Omental fat pad (tissue), 4 donors: ENCODE measurements at places on chromosomes 3 and 15.

DNA sequence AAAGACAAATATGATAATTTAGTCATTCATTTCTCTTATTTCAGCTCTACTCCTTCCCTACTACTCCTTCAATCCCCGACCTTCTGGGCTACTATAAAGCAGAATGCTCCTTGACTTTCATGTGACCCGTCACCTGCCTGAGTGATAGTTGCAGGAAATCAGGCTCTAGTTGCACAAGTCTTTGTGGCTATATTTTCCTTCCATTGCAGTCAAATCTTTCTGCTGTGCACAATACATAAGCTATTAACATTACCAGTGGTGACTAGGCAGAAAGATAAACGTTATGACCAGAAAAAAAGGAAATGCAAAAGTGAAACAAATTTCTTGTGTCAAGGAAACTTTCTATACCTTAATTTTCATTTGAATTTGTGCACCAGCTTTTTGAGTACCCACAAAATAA lies 2.3 kb downstream of the SUCNR1 start:
- DNase-seq, result no peak

GRCh38 chr3:5115506-5116162 lies 6.5 kb upstream of the ARL8B start:
- no peak for DNase-seq

DNA sequence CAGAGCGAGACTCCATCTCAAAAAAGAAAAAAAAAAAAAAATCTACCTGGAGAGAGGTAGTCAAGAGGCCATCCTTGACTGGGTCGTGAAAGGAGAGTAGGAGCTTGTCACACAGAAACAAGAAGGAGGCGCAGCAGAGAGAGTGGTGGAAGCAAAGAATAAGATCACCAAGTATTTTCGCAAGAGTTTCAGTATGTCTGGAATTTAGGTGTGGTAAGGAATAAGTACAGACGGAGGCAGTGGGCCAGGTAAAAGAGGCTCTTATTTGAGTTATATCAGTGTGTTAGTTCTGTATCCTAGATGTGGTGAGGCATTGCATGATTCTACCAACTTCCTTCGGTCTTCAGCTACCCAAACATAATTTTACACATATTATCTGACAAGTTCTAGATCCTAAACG lies 14.6 kb upstream of the ATP10A start:
- DNase-seq, result no peak

DNA sequence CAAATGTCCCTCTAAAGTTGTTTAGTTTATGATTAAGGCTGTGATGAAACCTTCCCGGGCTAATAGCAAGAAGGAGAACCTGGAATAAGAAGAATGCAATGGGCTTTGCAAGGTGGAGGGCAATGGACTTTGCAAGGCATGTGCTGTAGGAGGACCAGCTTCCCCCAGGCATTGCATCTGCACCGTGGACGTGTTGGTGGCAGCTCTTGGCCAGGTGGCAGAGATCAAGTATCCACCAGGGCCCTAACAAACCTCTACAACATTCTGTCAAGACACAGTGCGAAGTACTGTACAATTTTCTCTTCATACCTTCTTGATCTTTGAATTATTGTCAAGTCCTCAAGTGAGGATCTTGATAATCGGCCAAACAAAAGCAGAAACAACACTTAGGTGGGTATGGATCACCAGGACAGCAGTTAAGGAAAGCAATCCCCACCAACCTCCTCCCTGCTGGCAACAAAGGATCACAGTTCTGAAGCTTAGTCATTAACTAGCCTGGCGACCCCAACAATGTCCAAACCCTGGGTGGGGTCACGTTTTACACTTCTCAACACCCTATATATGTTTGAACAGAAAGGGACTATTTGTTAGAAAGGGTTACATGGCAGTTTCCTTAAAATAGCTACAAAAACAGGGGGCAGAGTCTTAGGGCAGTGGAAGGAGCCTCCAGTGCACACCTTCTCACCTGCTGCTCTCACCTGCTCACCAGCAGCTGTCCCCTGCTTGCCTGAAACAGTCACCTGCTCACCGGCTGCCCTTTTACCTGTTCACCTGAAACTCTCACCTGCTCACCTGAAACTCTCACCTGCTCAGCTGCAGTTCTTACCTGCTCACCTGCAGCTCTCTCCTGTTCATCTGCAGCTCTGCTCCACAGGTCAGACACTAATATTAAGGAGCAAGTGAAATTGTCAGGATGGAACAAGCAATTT lies 137.9 kb upstream of the LIPC start:
- DNase-seq, result no peak

- no peak for DNase-seq
Observed at GRCh38 chr3:10423171-10423882, 82.1 kb downstream of the ATP2B2 start.

GRCh38 chr3:190575437-190576185 lies 61.7 kb downstream of the IL1RAP start:
- no peak for DNase-seq

GRCh38 chr3:196569003-196569516 lies 600 bp downstream of the FBXO45 start:
- DNase-seq, result peak; percentile 28

- no peak for DNase-seq
Observed at GRCh38 chr15:45604326-45604725, 17.1 kb downstream of the BLOC1S6 start.

DNA sequence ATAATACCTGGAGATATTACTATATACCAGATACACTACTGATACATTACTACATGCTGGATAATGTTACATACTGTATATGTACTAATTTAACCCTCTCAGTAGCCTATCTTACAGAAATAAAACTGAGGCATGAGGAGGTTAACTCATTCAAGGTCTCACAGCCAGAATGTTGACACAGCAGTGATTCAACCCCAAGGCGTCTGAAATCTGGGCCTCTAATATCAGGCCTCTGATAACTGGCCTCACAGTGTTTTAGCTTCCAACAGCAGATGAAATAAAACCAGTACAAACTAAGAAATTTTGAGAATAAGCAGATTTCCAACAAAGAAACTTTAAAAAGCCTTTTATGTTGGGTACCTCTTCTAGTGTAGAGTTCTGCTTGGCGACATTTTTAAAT lies 23.4 kb downstream of the DZIP1L start:
- no peak for DNase-seq

- DNase-seq, result no peak
Observed at GRCh38 chr3:45688194-45688881, 858 bp upstream of the SACM1L start.

DNA sequence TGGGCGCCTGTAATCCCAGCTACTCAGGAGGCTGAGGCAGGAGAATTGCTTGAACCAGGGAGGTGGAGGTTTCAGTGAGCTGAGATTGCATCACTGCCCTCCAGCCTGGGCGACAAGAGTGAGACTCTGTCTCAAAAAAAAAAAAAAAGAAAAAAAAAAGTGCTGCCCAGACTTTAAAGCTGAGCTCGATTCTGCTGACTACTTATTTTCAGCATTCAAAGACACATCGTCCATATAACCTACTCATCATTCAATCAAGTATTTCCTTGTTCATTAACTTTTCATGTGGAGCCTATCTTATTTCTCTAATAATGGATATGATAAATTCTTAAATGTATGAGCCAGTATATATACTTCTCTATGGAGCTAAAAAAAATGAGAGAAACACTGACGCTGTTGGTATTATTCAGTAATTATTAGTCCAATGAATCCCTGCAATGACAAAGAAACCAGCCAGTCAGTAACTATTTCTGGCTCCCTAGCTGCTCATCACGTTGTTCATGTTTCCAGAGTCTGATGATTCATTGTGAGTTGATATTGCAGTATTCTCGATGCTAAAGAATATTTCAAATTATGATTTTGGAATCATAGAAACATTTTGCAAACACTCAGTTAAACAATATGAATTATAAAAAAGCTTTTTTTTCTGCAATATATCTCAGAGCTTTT lies 111.9 kb downstream of the RAP2B start:
- no peak for DNase-seq

GRCh38 chr3:186625600-186626042 lies 12.8 kb downstream of the AHSG start:
- DNase-seq, result no peak

DNA sequence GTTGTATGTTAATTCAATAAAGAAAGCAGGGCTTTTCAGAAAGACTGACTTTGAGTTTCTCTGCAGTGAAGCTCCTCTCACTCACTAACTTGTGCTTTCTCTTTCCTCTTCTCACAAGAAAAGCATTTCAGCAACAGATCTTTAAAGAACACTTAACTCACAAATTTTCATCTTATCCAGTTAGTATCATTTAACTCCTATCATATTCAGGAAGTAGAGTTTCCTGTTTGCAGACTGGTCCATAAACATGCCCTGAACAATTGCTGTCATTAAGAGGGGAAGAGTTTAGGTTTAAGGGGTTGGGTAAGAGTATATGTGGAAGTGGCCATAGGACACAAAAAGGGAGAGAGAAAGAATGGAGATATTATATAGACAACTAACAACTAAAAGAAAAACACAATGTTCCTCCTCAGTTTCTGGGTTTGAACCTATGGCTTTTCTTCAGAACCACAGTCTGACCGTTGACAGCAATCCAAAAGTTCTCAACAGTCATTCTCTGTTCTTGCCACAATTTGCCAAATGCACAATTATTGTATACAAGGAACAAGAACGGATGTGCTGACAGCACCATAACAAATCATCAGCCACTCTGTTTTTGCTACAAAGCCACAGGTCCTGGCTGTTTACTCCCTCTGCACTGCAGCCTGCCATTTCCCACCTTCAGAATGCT lies 63.9 kb downstream of the CHAC1 start:
- DNase-seq, result no peak

DNA sequence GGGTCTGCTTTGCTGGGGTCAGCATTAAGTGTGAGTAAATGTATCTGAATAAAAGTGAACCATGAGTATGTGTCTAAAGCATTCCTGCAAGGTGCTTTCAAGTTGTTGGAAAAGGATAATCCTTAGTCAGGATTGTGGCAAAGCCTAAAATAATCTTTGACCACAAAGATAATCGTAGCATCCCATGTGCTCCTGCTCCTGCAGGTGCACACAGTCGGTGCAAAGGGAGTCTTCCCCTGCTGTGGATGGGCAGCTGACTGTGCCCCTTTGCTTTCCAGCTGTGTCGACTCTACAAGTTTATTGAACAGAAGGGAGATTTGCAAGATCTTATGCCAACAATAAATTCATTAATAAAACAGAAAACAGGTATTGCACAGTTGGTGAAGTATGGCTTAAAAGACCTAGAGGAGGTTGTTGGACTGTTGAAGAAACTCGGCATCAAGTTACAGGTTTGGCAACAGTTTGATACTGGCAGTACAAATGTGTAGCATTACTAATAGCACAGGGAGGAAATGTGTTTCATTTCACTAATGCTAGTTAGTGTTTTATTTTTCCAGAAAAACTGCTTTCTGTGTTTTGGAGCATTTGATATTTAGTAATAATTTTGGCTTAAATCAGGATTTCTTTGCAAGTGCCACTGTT lies 22.6 kb downstream of the SRP14 start:
- no peak for DNase-seq
